Midbrain (tissue), 1 donor: ENCODE measurements at places on chromosomes 5 and 9.
A peak's percentile ranks its signal among the peaks of the same experiment; 100 is the strongest.

- DNase-seq, result peak; percentile 36
Measured at GRCh38 chr5:97141031-97141430, 1.4 kb downstream of the LIX1 start.

DNA sequence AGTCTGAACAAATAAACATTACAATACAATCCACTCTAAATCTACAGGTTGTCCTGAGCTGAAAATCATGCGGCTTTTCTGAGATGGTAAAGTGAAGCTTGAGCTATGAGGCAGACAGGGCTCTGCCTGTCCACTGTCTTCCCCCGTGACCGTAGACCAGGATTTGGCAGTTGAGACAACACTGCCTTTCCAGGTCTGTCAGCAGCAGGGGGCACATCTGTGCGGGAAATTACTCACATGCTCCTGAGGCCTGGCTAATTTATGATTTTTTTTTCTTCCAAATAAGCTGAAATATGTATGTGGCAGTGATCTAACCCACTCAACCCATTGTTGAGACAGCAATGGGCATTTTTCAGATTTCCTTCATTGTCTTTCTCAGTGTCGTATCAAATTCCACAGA, 307.9 kb downstream of the FBXL7 start:
- peak; percentile 48 for DNase-seq

- DNase-seq, result no peak
Measured at GRCh38 chr5:133121080-133121479, 69.3 kb downstream of the HSPA4 start.

DNA sequence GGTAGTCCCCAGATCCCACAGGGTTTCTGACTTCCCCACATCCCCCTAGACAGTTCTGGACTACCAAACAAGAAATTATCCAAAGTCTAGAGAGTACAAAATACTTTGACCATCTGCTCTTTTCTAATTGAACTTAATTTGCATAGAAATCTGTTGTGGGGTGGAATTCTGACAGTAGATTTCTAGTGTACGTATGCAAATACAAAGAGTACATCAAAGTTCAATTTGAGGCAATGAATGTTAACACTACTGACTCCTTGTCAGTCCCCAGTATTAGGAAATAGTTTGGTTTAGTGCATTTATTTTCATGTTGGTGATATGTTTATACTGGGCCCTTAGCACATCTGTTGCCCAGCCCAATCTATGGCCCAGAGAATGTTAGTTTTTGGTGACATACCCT, 292.6 kb downstream of the CETN3 start:
- no peak for DNase-seq

- no peak for DNase-seq
Measured at GRCh38 chr9:22649384-22649783, 202.8 kb downstream of the DMRTA1 start.

GRCh38 chr5:177523711-177524538, 7.2 kb upstream of the DDX41 start:
- no peak for DNase-seq

- DNase-seq, result peak; percentile 42
Measured at GRCh38 chr5:141882594-141883183, 4.5 kb upstream of the PCDH1 start.

DNA sequence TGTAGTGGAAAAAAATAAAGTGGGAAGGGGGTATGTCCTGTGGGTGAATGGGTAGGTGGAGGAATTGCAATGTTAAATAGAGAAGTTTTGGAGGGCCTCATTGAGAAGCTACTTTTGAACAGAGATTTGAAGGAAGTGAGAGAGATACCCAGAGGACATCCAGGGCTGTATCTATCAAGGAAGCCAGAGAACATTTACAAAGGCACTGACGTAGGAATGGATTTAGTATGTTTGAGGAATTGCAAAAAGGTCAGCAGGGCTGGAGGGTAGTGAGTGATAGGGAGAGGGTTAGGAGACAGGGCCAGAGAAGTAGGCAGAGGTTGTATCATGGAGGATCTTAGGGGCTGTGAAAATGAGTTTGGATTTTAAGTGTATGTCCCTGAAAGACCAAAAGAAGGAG, 13.9 kb downstream of the PTTG1 start:
- no peak for DNase-seq

DNA sequence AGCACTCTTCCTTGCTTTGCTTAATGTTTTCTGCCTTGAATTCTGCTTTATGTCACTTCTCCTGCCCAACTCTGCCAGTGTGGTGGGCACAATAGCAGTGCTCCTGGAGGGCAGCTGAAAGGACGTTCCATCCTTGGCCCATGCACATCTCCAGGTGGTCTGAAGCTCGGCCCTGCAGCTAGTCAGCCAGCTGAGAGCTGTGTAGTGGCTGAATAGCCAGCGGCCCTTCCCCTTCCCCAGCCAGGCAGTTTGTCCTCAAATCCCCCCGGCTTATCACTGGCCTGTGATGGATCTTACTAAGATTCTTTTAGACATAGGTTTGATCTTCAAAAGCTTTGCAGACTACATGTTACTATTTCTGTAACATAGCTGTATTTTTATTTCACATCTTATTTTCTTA, 42.7 kb upstream of the ANGPTL2 start:
- no peak for DNase-seq

GRCh38 chr5:172860520-172861443, 26.7 kb downstream of the ERGIC1 start:
- peak; percentile 88 for DNase-seq

DNA sequence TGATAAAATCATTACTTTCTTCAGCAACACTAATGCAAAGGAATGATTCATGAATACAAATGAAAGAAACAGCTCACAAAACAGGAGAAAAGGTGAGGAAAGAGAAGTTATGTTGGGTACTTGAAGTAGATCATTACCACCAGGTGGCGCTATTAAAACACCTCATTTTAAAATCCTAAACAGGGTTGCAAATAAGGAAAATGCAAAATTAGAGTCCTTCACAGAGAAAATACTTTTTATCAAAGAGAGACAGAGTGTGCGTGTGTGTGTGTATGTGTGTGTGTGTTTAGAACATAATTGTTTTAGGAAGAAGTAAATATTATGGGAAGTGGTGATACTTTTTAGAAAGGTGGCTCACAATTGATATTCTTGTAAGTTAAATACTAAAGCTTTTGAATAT, 49.5 kb upstream of the CD180 start:
- peak; percentile 89 for DNase-seq

DNA sequence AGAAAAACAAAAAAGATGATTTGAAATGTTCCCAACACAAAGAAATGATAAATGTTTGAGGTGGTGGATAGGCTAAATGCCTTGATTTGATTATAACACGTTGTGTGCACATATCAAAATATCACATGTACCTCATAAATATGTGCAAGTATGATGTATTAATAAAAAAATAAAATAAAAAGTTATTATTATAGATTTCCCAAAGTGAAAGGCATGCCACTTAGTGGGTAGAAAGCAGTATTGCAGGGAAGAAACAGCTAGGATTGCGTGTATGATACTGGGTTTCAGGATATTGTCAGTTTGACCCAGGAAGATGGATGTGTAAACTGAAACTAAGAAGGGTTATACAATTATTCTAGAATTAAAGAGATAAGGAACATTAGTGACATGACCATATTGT, 3.6 kb upstream of the TMEM38B start:
- DNase-seq, result no peak

DNA sequence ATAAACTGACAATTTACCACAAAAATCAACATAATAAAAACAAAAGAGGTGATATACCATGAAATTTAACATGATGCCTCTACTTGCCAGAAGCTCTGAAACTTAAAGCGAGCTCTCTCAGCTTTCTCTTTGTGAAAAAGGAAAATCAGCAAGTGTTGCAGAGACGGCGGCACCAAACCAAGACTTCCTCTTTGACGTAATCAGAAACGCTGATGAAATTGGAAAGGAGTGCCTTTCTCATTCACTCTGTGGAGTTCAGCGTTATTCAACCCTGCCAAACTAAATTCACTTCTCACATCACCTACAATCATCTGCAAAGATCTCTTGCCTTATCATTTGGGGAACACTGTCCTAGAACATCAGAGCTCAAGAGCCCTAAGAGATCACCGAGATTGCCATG, 32.2 kb downstream of the ANXA6 start:
- DNase-seq, result no peak

DNA sequence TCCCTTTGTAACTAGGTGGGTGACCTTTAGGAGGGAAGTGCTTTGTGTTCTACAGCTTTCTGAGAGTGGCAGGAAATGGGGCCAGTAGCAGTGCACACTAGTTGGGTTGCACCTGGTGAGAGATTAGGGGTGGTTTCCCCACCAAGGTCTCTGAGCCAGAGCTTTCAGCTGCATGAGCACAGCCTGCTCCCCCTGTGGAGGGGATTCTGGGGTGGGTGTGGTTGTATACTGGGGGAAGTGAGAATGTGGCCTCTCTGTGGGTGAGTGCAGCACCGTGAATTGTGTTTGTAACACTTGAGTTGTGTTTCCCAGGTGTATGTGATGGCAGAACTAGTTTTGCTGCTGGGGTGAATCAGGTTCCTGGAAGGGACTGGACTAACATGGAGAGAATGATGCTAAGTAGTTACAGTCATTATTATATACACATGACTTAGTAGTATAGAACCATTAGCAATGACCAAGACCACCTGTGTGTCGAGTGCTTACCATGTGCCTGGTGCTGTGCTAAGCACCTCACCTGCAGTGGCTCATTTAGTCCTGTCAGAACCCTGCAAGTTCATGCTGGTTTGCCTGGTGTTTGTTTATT, 11.8 kb upstream of the CXXC5 start:
- DNase-seq, result no peak

GRCh38 chr5:33936381-33937016, at the start of gene RXFP3:
Gene RXFP3 (plus strand): TSS chr5:33936386. CDS start chr5:33936741, 355 bp downstream.
- no peak for DNase-seq

DNA sequence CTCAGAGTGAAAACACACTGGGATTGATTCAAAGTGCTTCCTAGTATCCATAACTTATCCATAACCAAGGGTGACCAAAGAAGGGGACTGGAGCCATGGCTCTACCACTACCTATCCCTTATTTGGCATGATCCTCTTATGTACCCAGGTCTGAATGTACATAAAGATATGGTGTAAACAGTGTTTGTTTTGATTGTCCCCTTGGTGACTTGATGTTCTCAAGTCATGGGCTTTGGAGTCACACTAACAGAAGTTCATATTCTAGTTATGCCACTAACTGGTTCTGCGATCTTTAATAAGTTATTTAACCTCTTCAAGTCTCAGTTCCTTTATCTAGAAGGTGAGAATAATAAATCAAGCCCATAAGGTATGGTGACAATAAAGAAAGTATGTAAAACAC, 283.4 kb upstream of the PTGER4 start:
- DNase-seq, result no peak

- DNase-seq, result no peak
Measured at GRCh38 chr9:92534674-92535073, 1.1 kb downstream of the ECM2 start.

DNA sequence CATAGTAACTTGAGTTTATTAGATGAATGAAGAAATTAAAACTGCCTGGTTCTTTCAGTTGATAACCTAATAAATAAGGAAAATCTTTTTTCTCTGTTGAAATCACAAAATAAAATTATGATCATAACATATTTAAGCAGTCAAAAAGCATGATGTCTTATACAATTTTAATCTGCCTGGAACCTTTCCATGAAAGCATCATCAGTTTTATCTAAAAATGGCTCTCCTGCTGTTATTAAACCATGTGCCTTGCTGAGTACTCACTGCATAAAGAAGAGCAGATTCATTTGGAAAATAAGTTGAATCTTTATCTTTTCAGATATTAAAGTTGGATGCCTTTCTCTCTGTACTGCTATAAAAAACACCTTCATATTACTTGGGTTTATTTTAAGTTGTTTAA, 148.8 kb downstream of the SLC24A2 start:
- no peak for DNase-seq

- DNase-seq, result no peak
Measured at GRCh38 chr5:145408048-145408341, 427.1 kb downstream of the PRELID2 start.

- peak; percentile 24 for DNase-seq
Measured at GRCh38 chr9:136587145-136587943, 41.5 kb upstream of the NOTCH1 start.

DNA sequence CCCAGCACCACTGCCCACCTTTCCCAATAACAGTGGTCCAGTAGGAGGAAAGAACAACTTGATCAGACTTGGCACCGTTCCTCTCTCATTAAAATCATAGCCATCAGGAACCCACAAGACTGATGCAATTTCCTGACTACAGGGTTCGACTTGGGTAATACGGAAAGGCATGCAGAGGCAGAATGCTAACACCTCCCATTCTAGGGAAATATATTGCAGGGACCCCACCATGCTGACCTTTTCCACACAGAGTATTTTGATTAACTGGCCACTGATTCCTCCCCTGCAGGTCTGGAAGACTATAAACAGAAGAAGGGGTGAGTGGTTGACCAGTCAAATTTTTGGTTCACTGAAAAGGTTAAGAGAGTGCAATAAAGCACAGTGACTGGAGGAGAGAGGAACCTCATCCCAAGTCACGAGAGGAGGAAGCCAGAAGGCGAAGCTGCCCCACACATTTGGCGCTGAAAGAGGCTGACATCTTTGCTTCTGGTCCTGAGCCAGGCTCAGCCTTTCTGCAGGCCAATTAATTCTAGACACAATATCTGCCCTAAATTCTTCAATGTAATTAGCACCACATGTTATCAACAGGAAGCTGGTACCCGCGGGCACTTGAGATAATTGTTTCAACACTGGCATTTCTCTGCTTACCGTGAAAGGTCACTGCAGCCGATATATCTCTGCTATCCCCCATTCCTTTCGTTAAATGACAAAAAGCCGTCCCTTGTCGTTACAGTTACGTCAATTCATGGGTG, 64.7 kb upstream of the SPOCK1 start:
- DNase-seq, result no peak

GRCh38 chr5:169350016-169350415, 49.1 kb upstream of the SLIT3 start:
- DNase-seq, result no peak

DNA sequence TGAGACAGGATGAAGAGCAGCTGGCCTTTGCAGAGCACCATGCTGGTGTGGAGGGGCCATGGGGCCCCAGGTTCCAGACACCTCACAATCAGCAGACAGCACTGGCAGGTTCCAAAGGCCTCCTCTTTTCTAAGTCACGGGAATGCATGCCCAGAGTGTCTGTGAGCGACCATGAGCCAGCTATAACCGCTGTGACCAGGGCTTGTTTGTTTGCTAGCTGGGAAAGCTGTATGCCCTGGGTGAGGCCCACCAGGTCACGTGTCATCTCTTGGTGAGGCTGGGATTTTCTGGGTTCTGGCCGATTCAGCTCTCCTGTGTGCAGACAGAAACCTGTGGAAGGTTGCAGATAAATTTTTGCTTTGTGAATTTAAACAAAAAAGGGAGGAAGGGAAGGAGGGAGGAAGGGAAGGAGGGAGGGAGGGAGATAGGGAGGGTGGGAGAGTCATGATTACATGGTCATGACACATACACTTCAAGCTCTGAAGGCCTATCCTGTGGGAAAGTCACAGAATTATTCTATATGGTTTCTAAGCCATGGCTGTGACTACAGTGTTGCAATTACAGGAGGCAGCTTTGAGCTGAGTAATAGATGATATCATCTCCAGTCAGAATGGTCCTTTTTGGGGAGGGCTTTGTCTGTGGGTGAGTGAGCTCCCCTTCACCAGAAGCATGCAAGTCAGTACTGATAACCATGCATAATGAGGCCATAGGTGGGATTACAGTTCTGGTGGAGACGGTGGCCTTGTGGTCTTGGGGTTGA, 37.2 kb downstream of the PAPPA start:
- no peak for DNase-seq

- peak; percentile 57 for DNase-seq
Measured at GRCh38 chr5:88889189-88890069, 6.4 kb upstream of the MEF2C start.
